ENCODE measurements at places on chromosomes 1 and 21. TPM values are rescaled to one million over a fixed set of nuclear protein-coding genes. Genes with fewer than 3 reads are reported as not detected.

Gene COL8A2
- 4.7 TPM for total RNA-seq

Gene S100A7A
- total RNA-seq: not detected

Gene KCNH1
- 14.2 TPM for total RNA-seq

Gene LMX1A
- total RNA-seq: not detected

Gene EVI5
- total RNA-seq: 58.7 TPM
